Cerebellar cortex (tissue), 1 donor: ENCODE measurements at places on chromosomes 7 and 10.

DNA sequence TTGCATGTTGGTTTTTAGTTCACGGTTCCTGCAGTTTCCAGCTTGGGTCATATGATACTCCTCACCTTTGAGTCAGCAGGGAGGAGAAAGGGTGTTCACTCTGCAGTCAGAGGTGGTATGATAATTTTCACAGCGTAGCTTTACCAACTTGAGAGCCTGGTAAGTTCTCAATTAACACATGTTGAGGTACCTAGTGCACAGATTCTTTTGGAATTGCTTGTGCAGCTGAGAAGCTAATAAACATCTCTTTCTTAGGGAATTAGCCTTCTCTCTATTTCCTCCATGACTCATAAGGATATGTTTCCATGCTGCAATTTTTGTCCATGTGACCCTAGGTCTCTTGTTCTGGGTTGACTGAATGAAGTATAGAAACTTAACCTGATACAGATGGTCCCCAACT, 166.6 kb downstream of the KIF20B start:
- DNase-seq, result no peak

GRCh38 chr7:47080816-47081215, 501.1 kb downstream of the TNS3 start:
- DNase-seq, result no peak

DNA sequence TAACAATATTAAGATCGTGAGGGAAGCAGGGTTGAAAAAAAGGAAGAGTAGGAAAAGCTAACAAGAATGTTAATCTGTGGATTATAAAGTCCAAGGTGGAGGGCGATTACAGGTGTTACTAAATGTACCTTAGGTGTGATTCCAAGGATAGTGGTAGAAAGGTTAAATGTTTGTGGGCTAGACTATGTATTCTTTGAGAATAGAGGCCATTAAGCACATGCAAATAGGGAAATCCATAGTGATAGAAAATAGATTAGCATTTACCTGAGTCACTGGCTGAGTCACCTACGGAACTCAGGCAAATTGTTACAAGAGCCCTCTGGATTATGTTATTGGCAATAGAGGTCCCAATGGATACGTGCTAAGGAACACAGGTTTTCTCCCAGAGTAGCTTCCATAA, 9.0 kb downstream of the MGAM2 start:
- DNase-seq, result no peak

- DNase-seq, result no peak
Measured at GRCh38 chr7:2166625-2167280, 66.0 kb downstream of the MAD1L1 start.

DNA sequence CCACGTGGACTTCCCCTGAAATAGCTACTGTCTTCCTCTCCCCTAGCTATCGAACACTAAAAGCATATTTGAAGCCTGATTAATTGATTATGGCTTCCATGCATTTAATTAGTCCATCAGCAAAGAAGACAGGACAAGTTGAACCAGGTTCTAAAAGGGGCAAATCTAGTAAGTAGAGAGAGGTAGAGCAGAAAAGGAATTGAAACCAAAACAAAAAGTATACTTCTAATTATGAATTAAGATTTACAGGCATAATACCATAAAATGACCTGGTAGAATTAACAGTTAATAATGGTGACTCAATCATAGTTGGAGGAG, 393 bp upstream of the DNAJC1 start:
- DNase-seq, result no peak

DNA sequence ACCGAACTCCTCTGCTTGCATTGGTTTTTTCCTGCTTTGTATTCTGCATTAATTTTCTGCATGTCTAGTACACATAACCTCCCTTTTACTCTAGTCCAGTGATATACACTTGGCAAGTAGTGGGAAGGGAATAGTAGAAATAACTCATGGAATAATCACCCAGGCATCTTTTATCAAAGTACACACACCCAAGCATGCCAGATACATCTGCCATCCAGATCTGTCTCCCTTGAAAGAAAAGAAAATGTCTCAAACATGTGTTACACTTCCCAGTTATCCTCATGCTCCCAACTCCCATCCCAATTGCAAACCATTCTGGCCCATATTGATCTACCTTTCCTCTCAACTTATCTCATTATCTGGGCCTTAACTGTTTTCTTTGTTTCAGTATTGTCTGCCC, 79.0 kb downstream of the PHYHIPL start:
- DNase-seq, result no peak

DNA sequence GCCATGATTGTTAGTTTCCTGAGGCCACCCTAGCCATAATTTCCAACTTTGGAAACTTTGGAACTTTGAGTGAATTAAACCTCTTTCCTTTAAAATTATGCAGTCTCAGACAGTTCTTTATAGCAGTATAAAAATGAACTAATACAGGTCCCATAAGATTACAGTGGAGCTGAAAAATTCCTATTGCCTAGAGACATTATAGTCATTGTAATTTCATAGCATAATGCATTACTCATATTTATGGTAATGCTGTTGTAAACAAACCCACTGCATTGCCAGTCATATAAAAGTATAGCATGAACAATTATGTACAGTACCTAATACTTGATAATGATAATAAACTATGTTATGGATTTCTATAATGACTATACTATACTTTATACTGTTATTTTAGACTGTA, 88.0 kb upstream of the TMEM229A start:
- no peak for DNase-seq

DNA sequence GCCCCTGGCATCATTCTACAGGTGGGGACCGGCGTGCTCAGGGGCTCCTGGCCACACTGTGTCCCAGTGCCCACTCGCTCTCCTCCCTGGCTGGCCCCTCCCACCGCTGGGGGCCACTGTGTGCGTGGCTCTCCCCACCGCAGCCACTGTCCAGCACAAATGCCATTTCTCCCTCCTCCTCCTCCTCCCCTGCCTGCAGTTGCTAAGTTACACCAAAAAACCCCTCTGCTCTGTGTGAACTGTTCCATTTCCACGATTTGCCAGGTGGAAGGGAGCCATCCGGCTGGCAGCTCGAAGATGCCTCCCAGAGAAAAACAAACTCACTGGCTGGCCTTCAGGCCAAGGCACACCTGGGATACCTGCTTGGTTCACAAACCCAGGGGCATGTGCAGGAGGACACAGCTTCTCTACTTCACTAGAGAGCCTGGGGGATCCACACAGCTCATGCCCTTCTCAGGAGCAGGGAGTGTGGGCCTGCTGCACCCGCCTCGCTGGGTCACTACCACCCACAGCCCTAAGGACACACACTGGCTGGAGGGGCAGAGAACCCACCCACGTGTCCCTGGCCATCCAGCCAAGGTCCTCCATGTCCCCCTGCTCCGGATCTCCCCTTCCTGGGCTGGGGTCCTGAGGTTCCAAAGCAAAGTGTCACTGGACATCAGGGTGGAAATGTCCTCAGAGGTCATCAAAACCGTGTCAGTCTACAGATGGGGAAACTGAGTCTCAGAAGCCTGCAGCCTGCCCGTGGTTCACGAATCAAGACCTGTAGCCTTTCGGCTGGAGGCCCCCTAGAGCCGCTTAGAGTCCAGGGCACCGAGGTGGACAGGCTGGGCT, 1.7 kb downstream of the RASGEF1A start:
- peak; percentile 84 for DNase-seq

DNA sequence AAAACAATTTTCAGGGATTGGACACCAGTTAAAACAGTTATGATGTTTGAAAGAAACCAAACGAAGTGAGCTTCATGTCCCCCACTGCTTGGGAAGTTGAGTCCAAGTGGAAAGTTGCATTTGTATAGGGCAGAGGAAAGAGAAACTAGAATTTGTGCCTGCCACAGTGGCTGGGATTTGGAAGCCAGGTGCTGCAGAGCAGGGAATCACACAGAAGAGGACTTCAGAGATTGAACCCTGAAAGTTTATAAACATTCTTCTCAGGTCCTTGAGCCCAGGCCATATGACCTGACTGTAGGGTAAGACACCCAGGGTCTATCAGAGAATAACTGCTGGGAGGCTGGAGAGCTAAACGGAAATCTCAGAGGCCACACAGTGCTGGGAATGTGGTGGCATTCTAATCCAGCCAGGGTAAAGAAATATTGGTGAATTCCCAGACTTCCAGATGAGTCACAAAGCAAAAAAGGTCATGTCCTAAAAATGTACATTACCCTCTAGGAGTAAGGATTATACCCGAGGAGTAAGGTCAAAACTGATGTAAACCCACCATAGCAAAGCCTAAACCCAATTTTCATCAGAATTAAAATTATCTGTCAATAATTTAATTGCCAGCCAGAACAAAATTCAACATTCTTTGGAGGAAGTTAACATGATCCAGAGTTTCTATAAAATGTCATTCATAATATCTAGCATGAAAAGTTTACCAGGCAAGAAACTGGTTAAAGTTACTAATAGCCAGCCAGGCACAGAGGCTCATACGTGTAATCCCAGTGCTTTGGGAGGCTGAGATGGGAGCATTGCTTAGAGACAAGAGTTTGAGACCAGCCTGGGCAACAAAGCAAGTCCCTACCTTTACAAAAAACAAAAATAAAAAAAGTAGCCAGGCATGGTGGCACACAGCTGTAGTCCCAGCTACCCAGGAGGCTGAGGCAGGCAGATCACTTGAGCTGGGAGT, 31.2 kb downstream of the TOMM7 start:
- DNase-seq, result no peak

- no peak for DNase-seq
Measured at GRCh38 chr10:86663576-86664339, 4.6 kb upstream of the LDB3 start.

DNA sequence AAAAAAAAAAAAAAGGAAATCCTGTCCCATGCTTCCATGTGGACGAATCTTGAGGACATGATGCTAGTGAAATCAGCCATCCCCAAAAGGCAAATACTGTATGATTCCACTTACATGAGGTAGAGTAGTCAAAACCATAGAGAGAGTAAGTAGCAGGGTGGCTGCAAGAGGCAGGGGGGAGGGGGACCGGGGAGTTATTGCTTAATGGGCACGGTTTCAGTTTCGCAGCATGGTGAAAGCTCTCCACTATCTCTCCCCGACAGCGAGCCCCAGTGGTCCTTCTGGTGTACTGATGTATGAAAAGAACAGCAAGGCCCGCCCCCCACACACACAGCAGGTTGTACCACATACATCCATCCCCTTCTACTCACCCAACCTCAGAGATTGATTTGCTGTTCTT, 32.8 kb downstream of the NOD1 start:
- peak; percentile 68 for DNase-seq
